ENCODE measurements at places on chromosomes 3 and 15.

- DNase-seq, result no peak
Measured at GRCh38 chr15:75307778-75308390, 25.2 kb downstream of the GOLGA6D start.

DNA sequence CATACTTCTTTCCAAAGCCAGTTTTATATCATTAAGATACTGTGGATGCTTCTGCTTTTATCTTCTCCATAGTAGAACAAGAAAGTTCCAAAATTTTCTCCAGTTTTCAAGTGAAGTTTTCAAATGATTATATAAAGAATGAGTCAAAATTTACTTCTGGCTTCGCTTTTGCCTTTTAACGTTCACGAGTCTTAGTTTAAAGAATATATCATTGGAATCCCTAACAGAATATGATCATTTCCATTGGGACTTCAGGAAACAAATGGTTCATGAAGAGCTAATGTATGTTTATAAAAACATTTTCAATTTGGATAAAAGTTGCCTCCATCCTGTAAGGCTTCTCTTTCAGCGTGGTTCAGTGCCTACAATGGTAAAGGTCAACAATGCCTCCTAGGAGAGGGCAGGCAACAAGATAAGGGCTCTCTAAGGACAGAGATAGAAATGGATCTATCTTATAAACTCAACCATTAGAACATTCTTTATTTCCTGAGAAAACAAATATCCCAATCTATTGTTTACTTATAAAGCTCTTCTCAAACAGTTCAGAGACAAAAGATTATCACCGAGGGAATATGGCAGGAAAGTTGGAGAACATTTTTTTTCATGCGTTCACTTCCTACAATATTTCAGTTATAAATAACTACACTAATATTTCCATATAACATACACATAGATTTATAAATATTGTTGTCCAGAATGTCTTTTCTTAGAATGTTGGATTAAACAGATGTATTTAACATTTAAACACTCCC, 60.5 kb downstream of the FBN1 start:
- no peak for DNase-seq

GRCh38 chr3:123084738-123085237, 18.0 kb downstream of the PDIA5 start:
- DNase-seq, result no peak

- peak; percentile 57 for DNase-seq
Measured at GRCh38 chr15:38130205-38130567, 122.5 kb upstream of the SPRED1 start.

DNA sequence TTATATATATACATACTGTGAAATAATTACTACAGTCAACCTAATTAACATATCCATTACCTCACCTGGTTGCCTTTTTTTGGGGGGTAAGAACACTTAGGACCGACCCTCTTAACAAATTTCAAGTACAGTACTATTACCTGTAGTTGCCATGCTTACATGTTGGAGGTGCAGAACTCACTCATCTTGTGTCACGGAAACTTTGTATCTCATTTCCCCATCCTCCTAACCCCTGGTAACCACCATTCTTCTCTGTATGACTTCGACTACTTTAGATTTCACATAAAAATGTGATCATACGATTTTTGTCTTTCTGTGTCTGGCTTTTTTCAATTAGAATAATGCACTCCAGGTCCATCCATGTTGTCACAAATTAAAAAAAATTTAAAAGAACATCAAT, 55.5 kb upstream of the MELTF start:
- DNase-seq, result no peak

DNA sequence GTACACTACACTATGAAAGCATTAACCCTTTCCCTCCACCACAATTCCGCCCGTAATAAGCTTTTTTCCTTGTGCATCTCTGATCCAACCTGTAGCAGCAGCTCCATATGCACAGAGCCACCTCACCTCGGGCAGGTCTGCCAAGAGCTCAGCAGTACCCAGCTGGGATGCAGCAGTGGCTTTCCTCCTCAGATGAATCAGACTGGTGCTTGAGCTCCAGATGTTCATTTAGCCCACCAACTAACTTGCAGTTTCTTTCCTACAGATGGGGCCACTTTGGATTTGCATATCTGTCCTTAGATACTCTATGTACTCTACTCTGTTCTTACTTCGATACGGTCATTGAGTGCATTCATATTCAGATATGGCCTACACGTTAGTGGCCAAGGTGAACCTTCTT, 14.8 kb upstream of the FSIP1 start:
- DNase-seq, result no peak

GRCh38 chr3:189309400-189309975, 137.7 kb downstream of the TPRG1 start:
- DNase-seq, result peak; percentile 35

DNA sequence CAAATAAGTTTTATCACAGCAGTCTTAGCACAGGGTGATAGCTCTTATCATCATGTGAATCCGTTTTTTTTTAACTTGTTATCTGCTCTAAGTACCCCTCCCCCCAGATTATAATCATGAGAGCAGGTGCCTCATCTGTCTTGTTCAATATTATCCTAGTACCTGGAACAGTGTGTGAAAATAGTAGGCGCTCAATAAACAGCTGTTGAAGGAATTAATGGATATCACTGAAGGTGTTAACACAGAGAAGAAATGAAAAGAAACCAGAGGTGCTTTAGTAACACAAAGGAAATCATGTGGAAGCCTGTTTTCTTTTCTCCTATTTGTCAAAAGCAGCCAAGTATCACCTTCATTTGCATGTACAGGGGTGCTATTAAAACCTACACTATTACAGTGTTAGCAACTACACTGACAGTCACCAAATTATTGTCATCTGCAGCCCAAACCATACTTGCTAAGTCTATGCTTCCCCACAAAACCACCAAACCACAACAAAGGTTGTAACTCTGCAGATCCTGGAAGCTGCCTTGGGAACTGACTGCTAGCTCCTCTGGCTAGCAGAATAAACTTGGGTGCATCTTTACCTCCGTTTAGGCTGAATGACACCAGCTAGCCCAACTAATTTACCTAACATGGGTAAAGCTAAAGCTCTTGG, 2.9 kb downstream of the XPC start:
- DNase-seq, result no peak

- no peak for DNase-seq
Measured at GRCh38 chr3:118412503-118412902, 622.1 kb downstream of the IGSF11 start.

- DNase-seq, result no peak
Measured at GRCh38 chr3:12744326-12744725, 14.7 kb downstream of the TMEM40 start.

GRCh38 chr15:101667881-101668280, 15.7 kb upstream of the TM2D3 start:
- DNase-seq, result no peak

DNA sequence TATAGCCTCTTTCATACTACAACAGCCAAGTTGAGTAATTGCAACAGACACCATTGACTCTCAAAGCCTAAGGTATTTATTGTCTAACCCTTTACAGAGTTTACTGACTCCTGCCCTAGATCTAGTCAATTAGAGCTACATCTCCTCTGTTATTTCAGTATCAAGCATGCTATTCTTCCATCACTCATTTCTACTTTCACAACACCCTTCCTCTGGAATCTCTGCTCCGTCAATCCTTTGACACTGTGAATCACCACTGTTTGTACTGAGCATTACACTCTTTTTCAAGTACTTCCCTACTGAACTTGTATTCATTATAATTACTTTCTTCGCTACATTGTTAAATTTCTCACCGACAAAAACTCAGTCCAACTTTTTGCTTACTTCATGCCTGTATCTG, 121.8 kb downstream of the ZNF609 start:
- DNase-seq, result no peak

DNA sequence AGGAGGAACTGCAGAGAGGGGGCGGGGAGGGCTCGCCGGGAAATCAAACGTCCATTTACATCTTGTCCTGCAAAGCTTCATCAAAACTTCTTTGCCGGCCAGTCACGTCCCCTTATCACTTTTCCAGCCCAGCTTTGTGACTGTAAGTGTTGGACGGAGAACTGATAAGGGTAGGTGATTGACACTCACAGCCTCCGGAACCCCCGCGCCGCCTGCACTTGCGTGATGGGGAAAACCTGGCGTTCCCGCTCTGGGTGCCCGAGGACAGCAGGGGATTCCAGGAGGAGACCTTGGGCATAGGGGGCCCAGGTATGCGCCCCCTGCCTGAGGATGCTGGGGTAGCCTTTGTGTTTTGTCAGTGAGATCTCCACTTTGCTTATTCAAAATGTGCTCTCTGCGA, 72.8 kb upstream of the ANKRD34C start:
- DNase-seq, result no peak

- DNase-seq, result no peak
Measured at GRCh38 chr3:11300970-11301369, 28.8 kb downstream of the ATG7 start.

- peak; percentile 32 for DNase-seq
Measured at GRCh38 chr3:50519471-50520089, 16.1 kb upstream of the CACNA2D2 start.

GRCh38 chr15:75357976-75358673, 10.3 kb downstream of the MAN2C1 start:
- no peak for DNase-seq

GRCh38 chr3:112974178-112974517, 755 bp downstream of the CD200R1 start:
- DNase-seq, result no peak

- peak; percentile 61 for DNase-seq
Measured at GRCh38 chr15:70528270-70528706, 235.1 kb downstream of the UACA start.

All from umbilical cord (tissue), 2 donors.